ENCODE measurements at places on chromosomes 16 and 17.

DNA sequence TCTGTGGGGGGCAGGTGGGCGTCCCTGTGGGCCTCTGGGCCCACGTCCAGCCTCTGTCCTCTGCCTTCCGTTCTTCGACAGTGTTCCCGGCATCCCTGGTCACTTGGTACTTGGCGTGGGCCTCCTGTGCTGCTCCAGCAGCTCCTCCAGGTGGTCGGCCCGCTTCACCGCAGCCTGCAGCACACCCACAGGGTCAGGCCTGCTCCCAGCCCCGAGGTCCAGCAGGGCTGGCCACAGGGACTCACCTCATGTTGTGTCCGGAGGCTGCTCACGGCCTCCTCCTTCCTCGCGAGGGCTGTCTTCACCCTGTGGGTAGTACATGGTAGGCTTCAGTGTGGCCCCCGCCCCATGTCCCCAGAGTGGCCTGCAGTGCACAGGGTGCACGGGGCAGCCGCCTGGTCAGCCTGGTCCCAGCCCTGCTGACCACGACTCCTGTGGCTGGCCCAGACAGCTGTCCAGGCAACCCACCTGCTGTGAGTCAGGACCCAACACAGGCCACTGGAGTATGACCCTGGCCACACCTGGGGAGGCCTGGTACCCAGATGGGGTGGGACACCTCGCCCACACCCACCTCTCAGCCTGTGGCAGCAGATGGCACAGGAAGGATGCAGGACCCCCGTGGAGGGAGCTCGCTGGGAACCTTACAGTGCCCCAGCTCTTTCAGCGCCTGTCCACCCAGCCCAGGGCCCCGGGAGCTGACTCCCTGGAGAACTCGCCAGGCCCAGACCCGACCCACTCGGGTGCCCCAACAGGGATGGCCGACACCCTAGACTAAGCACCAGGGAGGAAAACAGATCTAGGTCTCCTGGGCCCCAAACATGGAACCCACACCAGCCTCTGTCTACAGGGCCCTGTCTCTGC lies 23.9 kb upstream of the AATK start:
- H3K4me1 ChIP-seq = no peaks in the 10 kb centered on the region
- no peak overlapping the region for H3K4me3 ChIP-seq

DNA sequence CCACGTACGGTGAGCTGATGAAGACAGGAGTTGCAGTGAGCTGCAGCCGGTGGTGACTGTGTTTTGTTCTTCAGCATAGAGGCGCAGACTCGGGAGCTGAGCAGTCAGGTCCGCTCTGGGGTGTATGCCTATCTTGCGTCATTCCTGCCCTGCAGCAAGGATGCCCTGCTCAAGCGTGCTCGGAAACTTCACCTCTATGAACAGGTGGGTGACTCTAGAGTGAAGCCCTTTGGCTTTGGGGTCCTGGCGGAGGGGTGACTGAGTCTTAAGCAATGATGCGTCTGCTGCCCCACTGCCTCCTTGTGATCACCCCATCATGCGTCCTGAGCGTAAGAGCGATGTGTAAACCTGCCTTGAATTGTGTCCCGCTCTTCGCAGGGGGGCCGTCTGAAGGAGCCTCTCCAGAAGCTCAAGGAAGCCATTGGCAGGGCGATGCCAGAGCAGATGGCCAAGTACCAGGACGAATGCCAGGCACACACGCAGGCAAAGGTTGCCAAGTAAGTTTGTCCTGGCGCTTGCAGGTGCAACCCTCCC lies 22.9 kb downstream of the UBN1 start:
- H3K36me3 ChIP-seq = peaks cover 81% of the 10 kb centered on the region
- no peaks in the 10 kb centered on the region for H3K27me3 ChIP-seq
- no peaks in the 10 kb centered on the region for H3K4me1 ChIP-seq
- DNase-seq = no peak
- no peak overlapping the region for H3K4me3 ChIP-seq

GRCh38 chr16:85157813-85158742 lies 45.8 kb upstream of the CIBAR2 start:
- peaks cover 32% of the 10 kb centered on the region for H3K4me1 ChIP-seq
- no peaks in the 10 kb centered on the region for H3K27me3 ChIP-seq
- no peaks in the 10 kb centered on the region for H3K36me3 ChIP-seq

DNA sequence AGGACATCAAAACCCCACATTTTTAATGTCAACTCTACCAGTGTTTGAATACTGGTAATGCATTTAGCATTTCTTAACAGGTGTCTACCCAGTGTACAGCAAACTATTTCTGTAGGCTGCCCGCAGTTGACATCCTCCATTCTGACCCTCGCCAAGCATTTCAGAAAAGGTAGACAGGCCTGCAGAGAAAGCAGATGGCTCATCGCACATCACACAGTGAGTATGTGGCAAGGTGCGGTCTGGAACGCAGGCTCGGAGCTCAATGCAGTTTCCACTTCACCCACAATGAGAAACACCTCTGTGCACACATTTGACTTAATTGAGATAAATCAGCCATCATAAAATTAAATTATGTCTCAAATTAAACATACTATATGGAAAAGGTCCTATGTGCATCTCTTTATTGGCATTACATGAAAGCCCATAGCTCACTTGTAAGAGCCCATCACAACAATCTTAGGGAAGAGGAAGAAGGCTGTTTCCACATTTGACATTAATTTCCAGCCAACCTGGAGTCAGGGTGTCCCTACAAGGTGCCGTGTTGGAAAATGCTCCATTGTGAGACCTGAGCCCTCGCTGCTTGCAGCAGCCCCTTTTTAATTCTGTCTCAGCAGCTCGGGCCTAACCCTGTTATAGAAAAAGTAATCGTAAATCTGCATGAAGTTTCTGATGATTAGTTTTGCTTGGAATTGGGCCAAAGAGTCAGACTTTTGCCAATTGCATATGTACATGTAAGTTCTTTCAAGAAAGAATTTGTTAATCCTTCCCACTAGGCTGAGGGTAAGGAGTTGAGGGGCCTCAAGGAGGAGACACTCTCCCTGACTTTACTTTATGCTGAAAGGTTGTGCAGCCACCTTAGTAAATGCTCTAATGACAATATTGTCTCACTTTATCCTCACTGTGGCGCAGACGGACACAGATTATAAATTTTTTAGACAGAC lies 378.7 kb upstream of the DYNLRB2 start:
- no peak overlapping the region for H3K4me3 ChIP-seq
- no peak for DNase-seq
- H3K4me1 ChIP-seq = no peaks in the 10 kb centered on the region
- no peak overlapping the region for H3K27ac ChIP-seq
- H3K36me3 ChIP-seq = no peaks in the 10 kb centered on the region

DNA sequence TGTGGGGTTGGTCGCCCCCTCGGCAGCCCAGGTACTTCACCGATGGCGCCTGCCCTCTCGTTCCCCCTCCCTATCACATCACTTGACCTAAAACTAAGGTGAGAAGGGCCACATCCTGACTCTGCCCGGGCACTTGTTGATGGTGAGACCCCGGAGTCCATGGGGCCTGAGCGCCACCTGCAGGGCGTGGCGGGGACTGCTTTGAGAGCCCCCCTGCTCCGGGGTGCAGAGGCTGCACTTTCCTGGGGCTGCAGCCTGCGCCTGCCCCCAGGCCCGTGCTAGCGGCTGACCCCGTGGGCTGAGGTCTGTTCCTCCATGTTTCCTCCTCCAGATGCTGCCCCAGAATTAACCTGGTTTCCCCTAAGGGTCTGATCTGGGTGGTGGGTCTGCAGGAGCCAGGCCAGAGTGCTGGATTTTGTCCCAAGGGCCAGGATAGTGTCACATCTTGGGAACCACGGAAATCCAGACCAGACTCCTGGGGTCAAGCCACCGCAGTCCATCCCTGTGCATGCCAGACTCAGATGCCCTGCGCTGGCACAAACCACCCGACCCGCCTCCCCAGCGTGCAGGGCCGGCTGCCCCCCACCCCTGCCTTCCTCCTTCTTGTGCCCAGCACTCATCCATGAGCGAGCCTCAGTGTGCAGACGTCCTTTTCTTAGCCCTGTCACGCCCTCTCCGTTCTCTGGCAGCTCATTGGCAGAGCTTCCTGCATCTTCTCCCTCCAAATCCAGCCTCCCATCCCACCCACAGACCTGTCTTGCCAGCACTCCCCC lies 2.7 kb downstream of the NDUFAF8 start:
- H3K4me3 ChIP-seq = no peak overlapping the region
- H3K27me3 ChIP-seq = no peaks in the 10 kb centered on the region
- H3K27ac ChIP-seq = no peak overlapping the region
- peaks cover 6% of the 10 kb centered on the region for H3K4me1 ChIP-seq

GRCh38 chr17:80794281-80795089 lies 197.2 kb upstream of the CHMP6 start:
- peaks cover 4% of the 10 kb centered on the region for H3K36me3 ChIP-seq
- no peak overlapping the region for H3K4me3 ChIP-seq
- H3K27ac ChIP-seq = no peak overlapping the region
- DNase-seq = no peak

DNA sequence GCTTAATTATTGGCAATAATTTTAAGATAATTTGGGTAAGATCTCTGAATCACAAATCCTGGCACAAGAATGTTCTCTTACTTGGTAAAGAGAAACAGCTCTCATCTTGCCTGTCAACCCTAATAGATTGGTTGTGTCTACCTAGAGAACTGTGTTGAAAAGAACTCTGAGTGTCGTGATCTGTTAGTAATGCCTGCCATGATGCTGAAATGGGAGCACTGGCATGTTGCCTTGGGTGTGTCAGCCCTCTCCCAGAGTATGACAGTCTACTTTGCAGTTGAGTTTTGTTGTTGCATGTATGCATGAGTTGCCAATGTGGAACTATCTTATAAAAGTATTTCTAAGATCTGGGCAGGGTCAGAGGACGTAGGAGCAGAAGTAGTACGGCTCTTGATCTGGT lies 221.4 kb downstream of the MAF start:
- no peaks in the 10 kb centered on the region for H3K36me3 ChIP-seq
- H3K27ac ChIP-seq = no peak overlapping the region
- H3K4me3 ChIP-seq = no peak overlapping the region
- H3K27me3 ChIP-seq = no peaks in the 10 kb centered on the region
- DNase-seq = no peak
- peaks cover 18% of the 10 kb centered on the region for H3K4me1 ChIP-seq

Measured in common myeloid progenitor, CD34-positive (primary cell).